ENCODE measurements at places on chromosomes 7 and 10.

GRCh38 chr7:98266840-98267239 lies 14.6 kb upstream of the BRI3 start:
- no peak for DNase-seq

DNA sequence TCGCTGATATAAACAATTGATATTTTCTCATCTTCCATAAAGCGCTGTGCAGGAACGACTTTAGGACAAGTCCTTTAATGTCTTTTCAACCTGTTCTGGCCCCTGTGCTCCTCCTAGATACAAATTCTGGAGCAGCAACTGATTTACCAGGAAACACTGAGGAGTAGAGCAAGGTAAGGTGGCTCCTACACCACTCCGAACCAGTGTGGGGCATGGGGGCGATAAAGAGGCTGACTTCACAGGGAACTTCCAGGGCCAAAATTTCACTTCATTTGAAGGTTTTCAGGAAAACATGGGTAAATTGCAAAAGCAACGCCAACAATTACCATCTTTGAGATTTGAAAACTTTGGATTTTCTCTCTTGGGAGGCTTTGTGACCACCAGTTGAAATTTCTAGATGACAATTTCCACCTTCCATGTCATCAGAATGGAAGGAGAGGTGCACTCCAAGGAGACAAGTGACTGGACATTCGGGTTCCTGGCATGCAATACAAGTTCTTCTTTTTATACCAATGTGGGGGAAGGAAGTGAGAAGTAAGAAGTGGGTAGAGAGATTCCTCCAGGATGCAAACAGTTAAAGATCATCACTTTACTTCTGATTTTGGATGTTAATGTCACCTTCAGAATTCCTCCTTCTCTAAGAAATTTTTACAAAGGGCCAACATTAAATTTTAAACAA lies 118.5 kb downstream of the FAM107B start:
- no peak for DNase-seq

GRCh38 chr10:4638099-4638498 lies 187.9 kb upstream of the AKR1E2 start:
- no peak for DNase-seq

GRCh38 chr10:93336110-93336509 lies 146.0 kb downstream of the MYOF start:
- no peak for DNase-seq

- peak; percentile 37 for DNase-seq
These were observed 9.2 kb downstream of the AGR2 start for GRCh38 chr7:16795624-16796023.

DNA sequence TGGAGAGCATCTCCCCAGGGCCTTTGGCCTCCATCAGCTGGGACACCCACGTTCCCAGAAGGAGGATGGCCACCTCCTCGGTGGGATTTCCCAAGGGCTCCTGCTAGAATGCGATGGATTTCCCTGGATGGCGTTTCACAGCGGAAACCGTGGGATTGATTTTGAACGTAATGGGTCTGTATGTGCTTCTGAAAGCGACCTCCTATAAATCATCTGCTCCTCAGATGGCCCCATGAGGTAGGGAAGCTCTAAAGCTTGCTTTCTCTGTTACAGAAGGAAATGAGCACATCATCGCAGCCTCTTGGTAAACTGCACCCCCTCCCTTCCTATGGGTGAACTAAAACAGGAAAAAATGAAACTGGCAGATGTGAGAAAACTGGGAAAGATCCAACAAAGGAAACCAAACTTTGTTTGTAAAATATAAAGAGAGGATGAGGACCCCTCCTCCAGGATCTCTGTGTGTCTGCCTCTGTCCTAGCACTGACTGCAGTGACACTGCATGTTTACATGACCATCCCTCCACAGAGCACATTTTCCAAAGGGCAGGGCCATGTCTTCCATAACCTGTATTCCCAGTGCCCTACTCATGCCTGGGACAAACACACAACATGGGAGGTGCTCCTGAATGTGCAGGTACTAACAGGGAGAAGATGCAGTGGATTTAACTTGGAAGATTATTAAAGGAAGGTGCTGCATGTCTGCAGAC lies 57.6 kb downstream of the LYZL1 start:
- DNase-seq = no peak

DNA sequence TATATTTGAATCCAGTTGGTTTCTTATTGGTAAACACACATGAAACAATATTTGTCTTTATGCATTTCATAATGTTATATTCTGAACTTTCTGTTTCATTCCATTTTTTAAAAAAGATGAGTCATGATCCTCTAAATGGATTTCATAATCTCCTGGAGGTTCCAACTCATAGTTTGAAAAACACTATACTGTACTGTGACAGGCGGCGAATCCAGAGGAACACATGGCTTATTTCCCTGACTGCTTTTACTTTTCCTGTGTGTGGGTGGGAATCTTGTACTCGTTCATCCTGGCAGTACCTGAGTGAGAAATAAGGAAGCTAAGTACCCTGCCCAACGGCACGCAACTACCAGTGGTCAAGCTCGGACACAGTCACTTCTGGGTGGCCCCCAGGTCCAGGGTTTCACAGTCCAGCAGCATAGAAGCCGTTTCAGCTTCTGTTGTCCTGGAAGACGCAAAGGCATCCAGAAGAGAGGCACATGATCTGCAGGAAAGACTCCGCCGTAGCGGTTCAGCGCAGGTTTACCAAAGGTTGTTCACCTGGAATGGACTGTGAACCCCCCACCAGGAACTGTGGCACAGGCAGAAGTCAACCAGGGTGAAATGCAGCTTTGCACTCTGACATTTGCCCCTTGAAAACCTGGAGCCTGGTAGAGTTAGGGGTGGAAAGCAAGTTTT lies 117.7 kb downstream of the CCNY start:
- DNase-seq = no peak

DNA sequence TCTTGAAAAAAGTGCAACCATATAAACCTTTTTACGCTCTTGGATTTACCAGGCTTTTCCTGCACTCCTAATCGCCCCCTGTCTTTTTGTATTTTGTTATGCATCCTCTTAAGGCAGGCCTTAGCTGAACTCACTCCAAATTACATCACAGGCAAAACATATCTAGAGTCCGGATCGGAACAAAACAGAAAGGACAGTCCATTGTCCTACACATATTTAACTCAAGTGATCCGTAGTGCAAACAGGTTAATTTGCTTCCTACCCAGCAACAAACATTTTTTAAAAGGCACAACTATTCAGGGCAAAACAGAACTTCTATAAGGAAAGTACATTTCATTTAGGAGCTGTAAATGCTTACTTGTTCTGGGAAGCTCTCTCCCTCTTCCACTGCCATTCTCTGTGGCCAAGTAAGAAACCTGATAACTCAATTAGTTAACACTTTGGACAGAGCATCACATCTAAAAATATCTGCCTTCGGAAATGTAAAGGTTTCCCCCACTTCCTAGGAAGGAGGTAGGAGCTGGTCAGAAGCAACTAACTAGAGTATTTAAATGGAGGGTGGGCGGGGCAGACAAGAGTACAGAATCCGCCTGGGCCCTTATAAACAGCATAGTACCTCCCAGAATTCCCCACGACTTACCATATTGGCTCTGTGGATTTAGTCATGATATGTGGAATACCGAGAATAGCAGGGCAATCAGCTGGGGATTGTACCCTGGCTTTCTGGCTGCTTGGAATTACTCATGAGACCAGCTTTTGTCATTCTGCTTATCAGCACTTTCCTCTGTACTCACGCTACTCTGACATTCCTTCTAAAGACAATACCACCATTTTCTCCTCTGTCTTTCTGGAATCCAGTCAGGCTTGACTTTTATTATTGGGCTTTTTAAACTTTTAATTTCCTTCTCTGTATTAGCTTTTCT lies 89.5 kb downstream of the ANK3 start:
- DNase-seq = no peak

GRCh38 chr7:154942691-154943090 lies 60.2 kb downstream of the PAXIP1 start:
- DNase-seq = no peak

GRCh38 chr10:80407812-80408241 lies 524 bp upstream of the PRXL2A start:
- no peak for DNase-seq

DNA sequence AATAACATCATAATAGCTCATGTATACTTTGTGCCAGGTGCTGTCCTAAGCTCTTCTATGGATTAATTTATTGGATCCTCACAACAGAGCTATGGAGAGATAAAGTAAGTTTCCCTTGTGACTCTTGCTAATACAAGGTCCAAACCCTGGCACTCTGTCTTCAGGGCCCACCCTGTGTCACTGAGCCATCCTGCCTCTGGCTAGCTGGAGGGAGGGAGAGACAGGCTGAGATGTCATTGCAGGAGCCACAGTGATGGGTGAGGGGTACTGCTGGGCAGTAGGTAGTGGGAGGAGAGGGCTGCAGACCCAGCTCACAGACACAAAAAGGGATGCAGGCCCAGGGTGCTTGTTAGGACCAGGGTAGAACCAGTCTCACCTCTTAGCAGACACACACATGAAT lies 16.9 kb downstream of the GCK start:
- DNase-seq = no peak
